ENCODE measurements at places on chromosomes 5 and 9. TPM values are rescaled to one million over a fixed set of nuclear protein-coding genes. Genes with fewer than 3 reads are reported as not detected.

DNA sequence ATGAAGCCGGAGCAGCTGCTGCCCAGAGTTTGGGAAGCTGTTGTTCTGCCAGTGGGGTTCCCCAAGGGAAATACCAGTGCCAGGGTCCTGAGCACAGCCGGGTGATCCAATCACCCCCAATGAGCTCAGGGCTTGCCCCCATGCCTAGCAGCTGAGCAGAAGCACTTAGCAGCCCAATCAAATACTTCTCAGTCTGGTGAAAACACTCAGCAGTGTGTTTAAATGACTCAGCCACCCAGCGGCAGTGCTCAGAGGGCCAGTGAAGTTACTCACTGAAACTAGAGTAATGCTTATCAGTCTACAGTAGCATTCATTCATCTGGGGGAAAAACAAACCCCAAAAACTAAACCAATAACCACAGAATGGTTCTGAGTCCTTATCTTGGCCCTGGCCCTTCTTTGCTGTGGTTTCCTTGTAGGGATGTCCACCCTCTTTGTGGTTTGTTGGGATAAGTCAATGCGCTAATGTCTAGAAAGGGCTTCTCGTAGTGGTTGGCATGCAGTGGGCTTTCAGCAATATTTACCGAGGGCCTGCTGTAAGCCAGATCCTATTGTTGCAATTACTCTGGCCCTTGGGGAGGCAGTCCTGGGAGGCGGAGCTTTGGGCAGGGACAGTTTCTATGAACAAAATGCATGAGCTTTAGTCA is 43.1 kb downstream of the LHX2 start:
- DNase-seq = no peak

The RMND5B gene
- 21.4 TPM for total RNA-seq

The NIM1K gene
- total RNA-seq = 0.75 TPM

DNA sequence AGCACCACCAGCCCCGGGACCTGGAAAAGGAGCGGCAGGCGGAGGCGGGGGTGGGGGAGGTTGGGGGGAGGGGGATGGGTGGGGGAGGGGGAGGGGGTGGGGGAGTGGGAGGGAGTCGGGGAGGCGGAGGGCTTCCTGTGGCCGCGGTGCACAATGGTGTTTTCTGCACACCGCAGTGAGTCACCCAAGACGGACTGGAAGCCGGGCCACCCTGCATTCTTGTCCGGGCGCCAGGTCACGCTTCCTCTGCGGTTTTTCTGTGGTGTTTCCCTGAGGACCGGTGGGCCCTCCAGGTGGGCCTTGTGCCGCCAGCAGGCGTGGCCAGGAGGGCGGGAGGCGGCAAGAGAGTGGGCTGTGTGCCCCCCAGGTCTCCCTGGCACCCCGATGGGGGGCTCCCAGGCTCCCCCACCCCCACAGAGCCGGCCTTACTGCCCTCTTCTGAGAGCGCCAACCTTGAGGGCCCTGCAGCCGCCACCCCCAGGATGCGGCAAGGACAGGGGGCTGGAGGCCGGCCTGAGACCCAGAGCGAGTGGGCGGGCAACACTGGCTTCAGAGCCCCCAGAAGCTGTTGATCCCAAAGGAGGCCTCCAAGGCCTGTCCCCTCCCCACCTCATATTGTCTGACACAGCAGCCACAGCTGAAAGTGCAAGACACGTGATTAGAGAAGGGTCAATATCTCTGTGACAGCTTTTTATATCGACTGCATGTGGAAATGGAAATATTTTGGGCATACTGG is 11.1 kb downstream of the EXD3 start:
- peak; percentile 26 for DNase-seq

- no peak for DNase-seq
Observed at GRCh38 chr5:18607570-18607969, 973.3 kb downstream of the TAF11L14 start.
